ENCODE measurements at places on chromosomes 12 and 14.
A peak's percentile ranks its signal among the peaks of the same experiment; 100 is the strongest.

DNA sequence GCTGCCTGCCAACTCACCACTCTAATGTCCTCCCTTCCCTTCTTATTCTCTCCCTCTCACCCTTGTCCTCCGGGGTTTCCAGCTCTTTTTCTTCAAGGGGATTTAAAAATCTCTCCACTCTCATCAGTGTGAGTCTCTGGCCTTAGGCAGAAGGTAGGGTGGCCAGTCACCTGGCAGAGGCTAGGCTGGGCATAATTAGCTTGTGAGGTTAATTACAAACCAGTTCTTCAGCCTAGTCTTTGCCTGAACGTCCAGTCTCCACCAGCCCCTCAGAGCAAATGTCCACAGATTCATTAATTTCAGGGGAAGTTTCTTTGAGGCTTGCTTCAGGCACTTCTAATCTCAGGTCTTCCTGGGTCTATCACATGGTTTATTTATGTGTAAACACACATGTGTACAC, 6.7 kb downstream of the KRT7 start:
- no peak for DNase-seq

DNA sequence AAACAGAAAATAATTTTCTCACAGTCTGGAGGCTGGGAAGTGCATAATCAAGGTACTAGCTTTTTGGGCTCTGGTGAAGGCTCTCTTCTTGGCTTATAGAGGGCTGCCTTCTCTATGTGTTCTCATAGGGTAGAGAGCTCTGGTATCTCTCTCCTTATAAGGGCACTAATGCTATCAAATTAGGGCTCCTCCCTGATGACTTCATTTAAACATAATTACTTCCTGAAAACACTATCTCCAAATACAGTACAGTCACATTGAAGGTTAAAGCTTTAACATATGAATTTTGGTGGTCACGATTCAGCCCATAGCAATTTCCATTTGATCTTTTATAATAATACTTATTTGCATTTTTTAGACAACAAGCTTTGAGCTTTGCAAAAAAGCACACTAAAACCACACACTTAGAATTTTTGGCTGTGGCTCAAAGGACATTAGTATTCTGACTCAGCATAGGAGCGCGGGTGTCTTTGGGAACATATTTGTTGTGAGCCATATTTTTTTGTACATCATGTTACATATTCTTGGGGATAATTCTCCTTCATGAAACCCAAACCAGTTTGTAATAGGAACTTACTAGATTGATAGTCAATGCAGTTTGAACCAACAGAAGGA, 808.1 kb upstream of the FBXO33 start:
- DNase-seq = no peak

- DNase-seq = no peak
Observed at GRCh38 chr14:59140106-59140843, 48.2 kb upstream of the DAAM1 start.

DNA sequence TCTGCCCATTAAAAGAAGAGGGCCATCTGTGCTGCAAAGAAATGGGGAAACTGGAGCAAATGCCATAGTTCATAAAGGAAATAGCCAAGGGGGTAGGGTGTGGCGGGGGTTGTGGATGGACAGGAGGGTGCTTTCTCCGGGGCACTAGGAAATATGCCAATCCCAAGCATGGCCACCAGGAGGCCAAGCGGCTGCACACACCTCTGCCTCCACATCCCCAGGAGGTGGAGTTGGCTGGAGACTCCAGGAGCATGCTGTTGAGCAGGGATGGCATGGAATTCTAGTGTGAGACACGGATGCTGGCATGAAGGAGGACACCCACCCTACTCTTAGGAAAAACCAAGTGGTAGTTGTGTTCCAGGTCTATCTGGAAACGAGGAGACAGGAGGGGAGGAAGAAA, 25.2 kb downstream of the NID2 start:
- DNase-seq = peak; percentile 66

GRCh38 chr14:69547701-69548348, 26.8 kb downstream of the CCDC177 start:
- peak; percentile 61 for DNase-seq

- DNase-seq = no peak
Observed at GRCh38 chr12:84807249-84807648, 105.3 kb downstream of the SLC6A15 start.

DNA sequence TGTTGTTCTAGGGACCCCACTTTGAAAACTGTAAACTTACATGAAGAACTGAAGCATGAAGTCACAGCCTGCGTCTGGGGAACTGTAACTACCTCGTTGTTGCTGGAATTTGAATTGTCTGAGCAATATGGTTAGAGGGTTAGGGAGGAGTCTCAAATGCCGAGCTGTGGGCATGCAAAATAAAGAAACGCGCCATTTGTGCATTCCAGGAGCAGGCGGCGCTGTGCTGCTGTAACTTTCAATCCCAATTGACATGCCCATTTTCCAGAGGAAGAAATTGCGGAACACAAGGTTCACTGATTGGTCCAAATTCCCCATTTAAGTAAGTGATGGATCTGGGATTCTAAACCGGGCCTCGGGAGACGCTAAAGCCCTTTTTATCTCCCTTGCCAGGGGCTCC, 61.3 kb downstream of the ZNF664 start:
- no peak for DNase-seq

DNA sequence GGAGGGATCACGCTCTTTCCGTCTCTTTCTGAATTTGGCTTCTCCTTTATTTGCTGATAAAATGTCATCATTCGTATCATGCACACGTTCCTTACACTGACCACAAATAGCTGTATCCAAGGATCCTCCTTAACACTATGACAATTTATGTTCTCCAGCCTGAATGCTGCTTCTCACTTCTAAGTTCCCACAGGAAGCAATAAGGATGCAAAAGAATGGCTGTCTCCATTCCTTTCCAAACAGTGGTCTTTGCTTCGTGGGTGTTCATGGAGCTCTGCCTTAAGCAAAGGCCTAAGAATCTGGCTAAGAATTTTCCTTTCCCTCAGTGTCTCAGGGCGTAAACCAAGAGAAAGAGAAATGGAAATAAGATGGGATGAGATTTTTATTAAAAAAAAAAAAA, 200.2 kb downstream of the ITPR2 start:
- DNase-seq = no peak

GRCh38 chr14:65208548-65208947, 106.2 kb upstream of the MAX start:
- no peak for DNase-seq

GRCh38 chr12:114636723-114637480, 47.1 kb downstream of the TBX3 start:
- DNase-seq = no peak

DNA sequence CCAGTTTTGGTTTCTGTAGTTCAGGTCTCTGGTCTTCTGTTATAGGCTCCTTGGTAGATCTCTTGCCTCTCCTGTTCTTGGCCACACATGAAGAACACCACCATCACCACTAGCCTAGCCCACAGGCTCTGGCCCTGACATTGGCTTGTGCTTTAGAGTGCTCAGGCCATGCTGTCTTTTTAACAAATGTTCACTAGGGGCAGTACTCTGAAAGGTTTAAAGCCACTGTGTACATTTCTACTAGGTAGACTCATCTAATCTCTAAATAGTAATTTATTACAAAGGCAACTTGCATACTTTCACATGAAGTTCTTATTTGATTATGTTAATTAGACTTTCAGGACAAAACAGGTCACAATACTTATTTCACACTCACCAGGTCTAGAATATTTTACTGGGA, 38.3 kb downstream of the PDE6H start:
- no peak for DNase-seq

- DNase-seq = peak; percentile 58
Observed at GRCh38 chr12:32107359-32108267, 966 bp downstream of the BICD1 start.

DNA sequence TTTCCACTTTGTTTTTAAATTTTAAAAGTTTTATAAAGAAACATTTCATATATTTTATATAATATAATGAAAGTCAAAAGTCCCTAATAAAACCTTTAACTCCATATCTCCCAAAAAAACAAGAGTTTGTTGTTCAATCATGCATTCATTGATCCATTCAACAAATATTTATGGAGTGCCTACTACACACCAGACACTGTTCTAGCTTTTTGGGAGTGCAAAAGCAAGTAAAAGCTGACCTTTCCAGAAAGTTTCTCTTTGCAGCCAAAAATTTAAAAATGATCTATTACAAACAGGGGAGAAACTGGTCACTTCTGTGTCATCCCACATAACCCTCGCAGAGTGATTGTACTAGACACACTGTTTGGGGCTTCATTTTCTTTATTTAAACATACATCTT, 740.0 kb upstream of the TBX3 start:
- no peak for DNase-seq

DNA sequence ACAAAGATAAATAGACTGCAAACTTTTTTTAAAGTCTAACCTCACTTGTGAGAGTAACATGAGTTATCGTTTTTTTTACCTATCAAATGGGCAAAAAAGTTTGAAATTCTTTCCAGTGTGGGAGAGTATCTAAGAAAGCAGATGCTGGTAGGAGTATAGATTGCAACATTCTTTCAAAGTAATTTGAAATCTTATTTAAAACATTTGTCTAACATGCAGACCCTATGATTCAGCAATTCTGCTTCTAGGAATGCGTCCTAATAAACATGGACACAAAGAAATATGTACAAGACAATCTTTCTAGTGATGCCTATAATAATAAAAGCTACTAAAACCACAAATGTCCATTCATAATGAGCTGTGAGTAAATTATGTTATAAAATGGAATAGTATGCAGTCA, 110.4 kb upstream of the TMCC3 start:
- no peak for DNase-seq

GRCh38 chr12:79818856-79819255, 116.0 kb downstream of the PPP1R12A start:
- DNase-seq = no peak

DNA sequence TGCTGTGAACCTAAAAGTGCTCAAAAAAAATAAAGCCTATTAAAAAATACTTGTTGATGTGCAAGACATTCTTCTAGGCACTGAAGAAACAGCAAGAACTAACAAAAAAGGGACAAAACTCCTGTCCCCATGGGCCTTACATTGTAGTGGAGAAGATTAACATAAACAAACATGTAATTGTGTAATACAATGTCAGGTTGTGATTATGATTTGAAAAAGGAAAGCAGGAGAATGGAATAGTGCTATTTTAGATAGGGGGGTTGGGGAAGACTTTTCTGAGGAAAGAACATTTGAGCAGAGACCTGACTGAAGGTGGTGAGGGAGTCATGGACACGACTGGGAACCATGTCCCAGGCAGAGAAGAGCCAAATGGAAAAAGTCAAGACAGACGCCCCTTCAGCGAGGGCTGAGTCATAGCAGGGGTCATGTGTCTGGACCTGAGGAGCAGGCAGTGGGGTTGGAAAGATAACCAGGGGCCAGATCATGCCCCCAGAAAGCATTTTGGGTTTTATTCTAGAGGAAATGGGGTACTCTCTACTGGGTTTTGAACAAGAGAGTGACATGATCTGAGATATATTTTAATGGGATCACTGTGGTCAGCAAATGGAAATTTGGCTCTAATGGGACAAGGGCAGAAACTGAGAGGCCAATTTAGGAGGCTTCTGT, 19.4 kb upstream of the IFNG start:
- no peak for DNase-seq

- no peak for DNase-seq
Observed at GRCh38 chr12:128267651-128268378, 845 bp downstream of the TMEM132C start.

DNA sequence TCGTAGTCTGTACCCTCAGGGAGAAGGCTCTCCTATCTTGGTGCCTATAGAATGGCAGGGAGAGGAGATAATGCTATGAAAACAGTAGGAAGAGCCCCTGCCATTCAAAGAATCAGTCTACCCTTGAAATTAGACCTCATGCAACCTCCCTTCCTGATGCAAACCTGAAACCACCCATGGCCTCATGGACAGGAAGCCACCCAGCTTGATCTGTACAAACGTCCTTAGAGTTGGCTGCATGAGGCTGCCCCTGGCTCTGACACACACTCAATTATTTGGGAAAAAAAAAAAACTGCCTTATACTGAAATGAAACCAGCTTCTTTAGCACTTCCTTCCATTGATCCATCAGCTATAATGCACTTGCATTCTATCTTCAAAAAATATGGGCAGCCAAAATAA, 116.6 kb upstream of the BCL2L14 start:
- no peak for DNase-seq

- DNase-seq = no peak
Observed at GRCh38 chr14:50122291-50122690, 5.9 kb upstream of the VCPKMT start.

DNA sequence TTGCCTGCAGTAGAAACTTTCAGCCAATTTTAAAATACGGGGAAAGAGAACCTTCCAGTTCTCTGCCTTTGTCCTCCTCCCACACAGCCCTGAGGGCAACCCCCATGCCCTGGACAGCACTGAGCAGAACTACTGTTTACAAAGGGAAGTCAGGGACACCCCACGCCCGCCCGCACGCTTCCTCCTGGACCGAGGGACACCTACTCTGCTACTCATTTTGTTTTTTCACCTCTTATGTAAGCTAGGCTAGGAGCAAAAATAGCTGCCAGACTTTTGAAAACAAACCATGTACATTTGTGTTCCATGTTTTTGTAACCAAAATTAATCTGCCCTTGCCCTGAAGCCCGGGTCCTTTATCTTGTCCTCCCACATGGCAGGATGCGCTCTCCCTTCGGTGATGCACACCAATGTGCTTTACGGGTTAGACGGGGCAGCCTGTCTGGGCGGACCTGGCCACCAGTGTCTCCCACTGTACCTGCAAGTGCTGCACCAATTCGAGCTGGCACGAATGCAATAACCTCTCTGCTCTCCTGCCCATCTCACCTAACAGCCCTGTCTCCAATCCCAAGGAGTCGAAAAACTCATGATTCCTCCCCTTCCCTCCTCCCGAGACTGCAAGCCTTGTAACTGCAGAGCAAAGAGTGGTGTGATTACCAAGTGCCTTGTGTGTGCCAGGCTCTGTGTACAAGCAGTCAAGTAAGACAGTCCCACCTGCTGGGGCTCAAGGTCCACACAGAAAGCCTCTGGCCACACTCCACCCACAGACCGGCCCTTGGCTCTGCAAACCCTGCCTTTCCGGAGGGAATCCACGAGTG, 85.2 kb downstream of the CCDC88C start:
- DNase-seq = no peak

GRCh38 chr12:96261557-96261956, 67.4 kb downstream of the ELK3 start:
- no peak for DNase-seq

DNA sequence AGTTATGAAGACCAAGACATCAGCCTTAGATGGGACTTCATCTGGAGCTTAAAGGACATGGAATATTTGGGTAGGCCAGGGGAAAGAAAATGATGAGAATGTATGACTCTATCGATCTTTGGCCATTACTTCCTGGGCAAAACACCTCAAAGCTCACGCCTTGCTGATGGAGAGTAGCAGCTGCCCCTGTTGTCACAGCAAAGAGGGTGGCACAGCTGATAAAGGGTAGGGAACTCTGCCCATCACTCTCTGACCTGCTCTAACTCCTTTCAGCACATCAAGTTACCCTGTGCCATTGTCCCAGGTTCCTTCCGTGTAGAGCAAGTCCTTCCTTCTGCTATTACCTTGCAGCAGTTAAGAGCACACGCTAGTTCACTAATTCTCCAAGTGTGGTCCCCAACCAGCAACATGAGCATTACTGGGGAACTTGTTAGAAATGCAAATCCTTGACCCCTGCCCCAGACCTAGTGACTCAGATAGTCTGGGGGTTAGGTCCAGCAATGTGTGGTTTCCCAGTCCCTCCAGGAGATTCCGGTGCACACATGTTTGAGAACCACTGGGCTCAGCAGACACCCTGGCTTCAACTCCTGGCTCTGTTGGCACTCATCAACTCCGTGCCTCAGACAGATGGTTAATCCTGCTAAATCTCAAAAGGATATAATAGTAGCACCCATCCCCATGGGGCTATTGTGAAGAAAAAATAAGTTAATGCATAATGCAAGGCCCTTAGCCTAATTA, 93.7 kb upstream of the EEA1 start:
- DNase-seq = no peak

GRCh38 chr12:107045186-107045585, 48.2 kb downstream of the CRY1 start:
- DNase-seq = no peak
